Activated CD4-positive, alpha-beta T cell treated with anti-CD3 and anti-CD28 coated beads, Interleukin-2, amount 10 ng/mL, durations not matched to agents 7 days and 5 days (primary cell): ENCODE measurements at places on chromosomes 1 and 21. TPM values are rescaled to one million over a fixed set of nuclear protein-coding genes. Genes with fewer than 3 reads are reported as not detected.

DNA sequence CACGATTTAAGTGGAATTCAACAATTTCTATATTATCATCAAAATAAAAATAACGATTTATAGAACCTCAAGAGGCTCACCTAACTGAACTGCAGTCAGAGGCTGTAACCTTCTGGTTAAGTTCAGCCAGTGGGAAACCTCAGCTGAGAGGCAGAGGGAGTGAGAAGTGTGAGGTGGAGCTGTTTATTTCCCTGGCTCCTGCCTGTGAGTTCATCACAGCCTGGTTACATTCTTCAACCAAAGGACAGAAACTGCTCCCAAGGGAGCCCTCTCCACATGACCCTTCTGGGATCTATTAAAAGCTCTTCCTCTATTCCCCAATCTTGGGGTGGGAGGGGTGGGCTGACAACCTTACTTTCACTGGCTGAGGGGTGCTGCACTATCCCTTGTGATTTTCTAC lies 22.2 kb downstream of the DYNLT5 start:
- DNase-seq, result no peak

AIRE gene
- 0.30 TPM for total RNA-seq

DNA sequence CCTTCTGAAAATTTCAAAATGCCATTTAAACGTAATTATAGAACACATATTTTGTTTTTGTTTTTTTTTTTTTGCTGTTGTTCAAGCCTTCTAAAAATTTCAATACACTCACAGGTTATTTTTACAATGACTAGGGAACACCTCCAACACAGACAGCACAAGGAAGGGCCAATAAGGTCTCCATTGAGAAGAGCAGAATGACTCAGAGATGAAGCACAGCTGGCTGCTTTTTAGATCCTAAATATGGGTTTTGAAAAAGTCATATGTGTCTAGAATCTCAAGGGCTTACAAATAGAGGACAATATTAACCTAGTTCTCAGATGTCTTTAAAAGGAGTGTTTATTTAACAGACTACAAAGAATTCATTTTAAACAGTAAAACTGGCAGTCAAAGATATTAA lies 104.6 kb downstream of the NEGR1 start:
- no peak for DNase-seq

KMO gene
- 0.12 TPM for total RNA-seq

MYCL gene
- not detected for total RNA-seq

DNA sequence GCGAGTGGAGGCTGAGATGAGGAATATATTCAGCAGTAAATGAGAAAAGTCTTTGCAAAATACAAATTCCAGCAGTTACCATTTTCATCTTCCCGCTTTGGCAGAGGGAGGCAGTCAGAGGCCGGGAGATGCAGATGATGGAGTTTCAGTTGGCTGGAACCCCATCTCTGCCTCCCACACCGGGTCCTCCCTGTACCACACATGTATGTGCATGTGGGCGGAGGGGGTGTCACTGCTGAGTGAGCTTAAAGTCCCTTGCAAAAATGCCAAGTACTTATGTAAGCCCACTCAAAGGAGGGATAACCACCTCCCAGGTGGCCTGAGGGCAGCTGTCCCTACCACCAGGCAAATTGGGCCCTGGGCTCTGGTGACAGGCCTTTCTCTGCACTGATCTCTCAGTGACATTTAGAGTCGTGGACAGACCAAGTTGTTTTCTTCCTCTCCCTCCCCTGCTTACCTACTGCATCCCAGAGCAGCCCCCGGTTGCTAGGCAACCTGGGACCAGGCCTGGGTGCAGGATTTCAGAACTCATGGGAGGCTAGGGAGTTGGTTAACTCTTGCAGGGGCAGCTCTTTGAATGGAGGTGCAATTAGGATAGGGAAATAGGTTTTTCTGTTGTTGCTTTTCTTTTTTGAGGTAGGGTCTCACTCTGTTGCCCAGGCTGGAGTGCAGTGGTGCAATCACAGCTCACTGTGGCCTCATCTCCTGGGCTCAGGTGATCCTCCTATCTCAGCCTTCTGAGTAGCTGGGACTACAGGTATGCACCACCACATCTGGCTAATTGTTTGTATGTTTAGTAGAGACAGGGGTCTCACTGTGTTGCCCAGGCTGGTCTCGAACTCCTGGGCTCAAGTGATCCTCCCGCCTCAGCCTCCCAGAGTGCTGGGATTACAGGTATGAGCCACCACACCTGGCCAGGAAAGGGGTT lies 17.1 kb upstream of the UBXN10 start:
- DNase-seq, result no peak

DNA sequence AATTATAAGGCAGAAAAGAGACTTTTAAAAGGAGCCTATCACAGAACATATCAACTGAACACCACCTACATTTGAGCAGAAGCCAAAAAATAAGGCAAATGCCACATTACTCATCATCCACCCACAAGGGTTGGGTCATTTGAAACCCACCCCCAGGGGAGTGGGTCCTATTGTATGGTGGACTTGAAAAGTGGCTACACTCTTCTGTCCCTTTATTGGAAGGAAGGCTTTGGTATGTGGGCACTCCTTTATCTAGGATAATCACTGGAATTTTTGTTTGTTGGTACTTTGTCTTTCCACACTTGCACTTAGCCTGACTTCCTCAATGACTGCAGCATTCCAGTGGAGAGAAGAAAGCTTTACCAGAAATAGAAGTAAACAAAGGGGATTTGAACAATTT lies 157.2 kb upstream of the COL11A1 start:
- DNase-seq, result no peak

GRCh38 chr1:218401998-218402785 lies 57.1 kb downstream of the TGFB2 start:
- no peak for DNase-seq

DNA sequence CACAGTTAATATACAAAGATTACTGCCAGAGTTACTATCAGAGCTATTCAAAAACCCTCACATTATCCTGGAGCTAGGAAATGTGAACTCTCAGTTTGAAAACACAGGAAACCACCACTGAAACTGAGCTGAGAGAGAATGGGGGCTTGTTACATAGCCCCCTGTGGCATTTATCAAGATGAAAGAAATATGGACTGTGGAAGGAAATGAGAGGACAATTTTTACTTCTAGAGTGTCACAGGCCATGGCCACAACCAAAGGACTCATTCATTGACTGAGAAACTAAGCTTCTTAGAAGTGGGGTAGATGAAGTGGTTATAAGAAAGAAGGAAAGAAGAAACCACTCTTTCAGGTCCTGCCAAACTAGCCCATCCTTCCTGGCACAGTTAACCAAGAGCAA lies 25.3 kb downstream of the DSTYK start:
- DNase-seq, result no peak

DNA sequence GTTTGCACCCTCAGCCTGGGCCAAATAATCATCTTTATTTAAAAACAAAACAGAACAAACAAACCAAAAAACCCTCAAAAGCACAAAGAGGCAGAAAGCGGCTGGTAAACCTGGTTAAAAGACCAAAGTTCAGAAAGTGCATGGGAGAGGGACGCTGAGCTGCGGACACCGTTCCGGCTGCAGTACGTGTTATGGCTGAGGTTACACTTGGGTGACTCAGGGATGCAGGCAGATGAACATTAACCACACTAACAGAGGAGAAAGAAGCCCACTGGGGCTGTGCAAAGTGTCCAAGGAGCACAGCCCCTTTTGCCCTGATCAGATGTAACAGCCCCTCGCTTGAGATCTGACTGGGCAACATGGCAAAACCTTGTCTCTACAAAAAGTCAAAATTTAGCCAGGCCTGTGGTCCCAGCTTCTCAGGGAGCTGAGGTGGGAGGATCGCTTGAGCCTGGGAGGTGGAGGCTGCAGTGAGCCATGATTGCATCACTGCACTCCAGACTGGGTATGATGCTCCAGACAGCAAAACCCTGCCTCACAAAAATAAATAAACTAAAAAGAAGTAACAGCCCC lies 28.3 kb downstream of the GPR157 start:
- no peak for DNase-seq

DNA sequence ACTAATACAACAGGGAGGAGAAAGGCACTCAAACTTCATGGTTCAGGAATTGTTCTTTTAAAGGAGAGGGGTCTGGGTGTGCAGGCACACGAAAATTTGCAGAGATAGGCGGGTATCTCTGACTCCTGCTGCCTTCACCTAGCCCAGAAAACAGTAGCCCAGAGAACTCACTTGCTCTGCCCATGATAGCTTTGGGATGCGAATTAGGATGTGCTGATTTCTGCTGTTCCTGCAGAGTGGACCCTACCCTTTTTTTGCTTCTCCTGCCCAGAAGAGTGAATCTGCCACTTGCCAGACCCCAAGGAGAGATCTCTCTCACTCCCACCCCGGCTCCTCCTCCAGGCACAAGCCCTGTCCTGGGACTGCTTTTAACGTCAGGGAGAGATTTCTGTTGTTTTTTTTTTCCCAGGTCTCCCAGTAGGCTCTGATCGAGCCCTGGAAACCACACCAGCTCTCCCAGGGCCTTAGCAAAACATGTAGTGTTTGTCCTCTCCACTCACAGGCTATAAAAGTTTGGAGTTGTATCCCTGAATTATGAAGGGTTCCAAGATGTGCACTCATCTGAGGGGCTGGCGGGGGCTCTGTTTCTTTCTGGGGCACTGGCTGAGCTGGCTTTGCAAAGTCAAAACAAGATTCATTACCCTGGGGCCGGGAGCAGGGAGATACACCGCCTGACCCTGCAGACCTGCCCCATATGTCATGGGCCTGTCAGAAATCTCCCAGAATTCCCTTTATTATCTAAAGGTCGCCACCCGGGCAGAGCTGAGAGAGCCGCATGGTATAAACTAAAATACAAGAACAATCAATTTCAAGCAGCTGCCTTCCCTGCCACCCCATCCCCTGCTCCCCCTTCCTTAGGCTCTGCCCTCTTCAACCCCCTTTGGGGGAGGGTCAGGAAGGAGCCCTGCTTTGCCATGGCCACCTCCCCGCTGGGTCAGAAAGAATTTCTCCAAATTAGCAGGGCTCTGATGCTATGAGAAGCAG lies 17.9 kb downstream of the PLXNA2 start:
- no peak for DNase-seq

DNA sequence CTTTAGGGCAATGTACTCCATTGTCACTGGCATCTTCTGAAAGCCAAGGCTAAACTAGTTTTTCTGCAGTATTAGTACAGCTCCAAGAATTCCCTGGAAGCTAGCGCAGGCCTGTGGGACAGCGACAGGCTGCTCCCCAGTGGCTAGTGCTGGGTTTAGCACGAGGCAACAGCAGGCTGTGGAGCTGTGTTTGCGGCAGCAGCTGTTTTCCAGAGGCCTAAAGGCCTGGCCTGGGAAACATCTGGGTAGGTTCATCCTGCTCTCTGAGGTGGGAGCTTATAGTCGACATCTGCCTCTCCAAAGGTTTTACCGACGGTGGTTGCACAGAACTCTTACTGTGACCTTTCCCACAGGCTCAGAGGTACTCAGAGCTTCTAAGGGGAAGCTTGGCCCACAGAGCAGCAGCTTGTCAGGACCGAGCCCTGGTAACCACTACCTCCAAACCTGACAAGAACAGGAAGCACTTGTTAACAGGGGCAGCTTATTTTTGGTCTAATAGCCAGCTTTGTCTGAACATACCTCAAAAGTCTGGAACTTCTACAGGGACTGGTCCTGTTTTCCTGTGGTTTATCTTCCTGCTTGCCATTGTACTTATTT lies 17.2 kb downstream of the CC2D1B start:
- DNase-seq, result no peak

GRCh38 chr1:195591917-195592672 lies 1016.1 kb downstream of the KCNT2 start:
- no peak for DNase-seq

DNA sequence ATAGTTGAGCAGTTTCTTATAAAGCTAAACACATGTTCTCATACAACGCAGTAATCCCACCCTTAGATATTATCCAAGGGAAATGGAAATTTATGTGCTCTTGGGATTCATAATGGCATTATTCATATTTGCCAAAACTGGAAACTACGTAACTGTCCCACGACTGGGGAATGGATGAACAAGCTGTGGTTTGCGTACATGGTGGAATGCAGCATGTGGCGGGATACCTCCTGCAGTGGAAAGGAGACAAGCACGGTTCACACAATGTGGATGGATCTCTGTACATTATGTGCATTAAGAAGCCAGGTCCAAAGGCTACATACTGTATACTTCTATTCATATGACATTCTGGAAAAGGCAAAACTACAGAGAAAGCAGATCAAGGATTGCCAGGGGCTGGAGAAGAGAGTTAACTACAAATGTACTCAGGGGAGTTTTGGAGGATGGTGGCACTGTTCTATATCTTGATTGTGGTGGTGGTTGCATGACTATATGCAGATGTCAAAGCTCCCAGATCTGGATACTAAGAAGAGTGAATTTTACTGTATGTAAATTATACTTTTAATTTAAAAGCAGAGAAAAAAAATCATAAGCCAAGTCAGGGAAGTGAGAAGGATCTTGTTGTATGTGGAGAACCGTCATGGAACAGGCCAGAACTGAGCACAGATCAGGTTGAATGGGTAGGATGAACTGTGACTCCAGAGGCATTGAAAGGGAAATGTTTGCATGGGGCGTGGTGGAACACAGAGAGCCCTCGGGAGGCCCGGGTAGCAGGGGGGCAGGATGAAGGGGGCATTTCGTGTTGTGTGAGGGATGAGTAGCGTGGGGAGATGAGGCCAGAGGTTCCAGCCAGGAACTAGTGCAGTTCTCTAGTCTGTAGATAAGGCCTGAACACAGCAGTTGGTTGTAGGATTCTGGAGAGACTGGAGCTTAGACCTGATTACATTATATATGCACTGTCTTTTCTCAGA lies 90.7 kb downstream of the GALNT2 start:
- DNase-seq, result no peak

DNA sequence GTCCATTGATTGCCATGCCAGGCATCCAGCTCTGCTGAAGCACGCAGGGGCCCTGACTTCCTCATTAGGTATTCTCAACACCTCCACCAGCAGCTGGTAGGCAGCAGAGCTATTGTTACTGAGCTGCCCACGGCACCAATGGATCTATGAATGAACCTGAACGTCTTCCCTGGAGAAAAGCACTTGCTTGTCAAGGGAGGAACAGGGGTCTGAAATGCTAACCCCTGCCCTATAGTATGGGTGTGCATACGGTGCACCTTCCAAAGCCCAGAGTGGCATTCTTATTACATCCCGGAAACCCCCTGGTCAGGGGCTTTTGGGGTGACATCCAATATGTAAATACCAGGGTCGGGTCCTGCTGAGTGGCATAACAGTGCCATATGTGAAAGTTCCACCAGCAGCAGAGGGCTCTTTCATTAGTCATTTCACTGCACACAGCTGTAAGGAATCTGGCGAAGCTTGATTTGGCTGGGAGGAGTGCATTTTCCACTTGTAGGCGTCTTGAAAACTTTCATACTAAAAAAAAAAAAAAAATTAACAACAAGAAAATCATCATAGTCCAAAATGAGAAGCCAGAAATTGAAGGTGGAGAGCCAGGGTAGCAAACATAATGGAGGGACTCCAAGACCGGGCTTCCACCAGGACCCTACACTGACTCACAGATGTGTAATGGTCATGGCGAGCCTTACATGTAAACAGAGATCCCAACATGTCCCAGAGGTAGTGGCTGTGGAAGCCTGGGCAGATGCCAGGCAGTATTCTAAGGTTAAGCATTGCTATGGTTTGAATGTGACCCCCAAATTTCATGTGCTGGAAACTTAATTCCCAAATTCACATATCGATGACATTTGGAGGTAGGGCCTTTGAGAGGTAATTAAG lies 58.8 kb upstream of the PRDX6 start:
- DNase-seq, result no peak

- no peak for DNase-seq
Observed at GRCh38 chr1:3261007-3261968, 192.3 kb downstream of the PRDM16 start.

TMEM53 gene
- total RNA-seq, result 3.0 TPM

GRCh38 chr1:23358310-23358875 lies 11.2 kb downstream of the ZNF436 start:
- no peak for DNase-seq
